ENCODE measurements at places on chromosomes 2 and 18.
A peak's percentile ranks its signal among the peaks of the same experiment; 100 is the strongest.

- DNase-seq, result no peak
These were observed 79.4 kb upstream of the TCF7L1 start for GRCh38 chr2:85053802-85054201.

GRCh38 chr2:14903709-14904374 lies 271.3 kb downstream of the LRATD1 start:
- peak; percentile 90 for DNase-seq

DNA sequence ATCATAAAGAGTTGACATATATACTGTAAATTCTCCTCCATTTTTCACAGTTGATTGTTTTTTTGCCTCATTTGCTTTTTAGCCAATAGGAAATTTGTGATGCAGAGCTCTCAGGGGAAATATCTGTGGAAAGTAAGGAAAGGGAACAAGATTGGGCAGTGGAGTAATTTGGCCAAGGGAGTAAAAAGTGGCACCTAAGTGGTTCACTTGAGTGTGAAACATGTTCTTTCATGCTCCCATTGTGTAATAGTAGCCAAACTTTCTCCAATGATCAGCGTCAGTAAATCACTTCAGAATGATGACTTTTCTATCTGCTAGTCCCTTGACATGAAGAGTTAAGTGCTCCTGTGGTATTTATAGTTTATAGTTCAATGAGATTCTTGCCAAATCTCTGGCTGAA lies 141.9 kb upstream of the KCNJ3 start:
- DNase-seq, result no peak

DNA sequence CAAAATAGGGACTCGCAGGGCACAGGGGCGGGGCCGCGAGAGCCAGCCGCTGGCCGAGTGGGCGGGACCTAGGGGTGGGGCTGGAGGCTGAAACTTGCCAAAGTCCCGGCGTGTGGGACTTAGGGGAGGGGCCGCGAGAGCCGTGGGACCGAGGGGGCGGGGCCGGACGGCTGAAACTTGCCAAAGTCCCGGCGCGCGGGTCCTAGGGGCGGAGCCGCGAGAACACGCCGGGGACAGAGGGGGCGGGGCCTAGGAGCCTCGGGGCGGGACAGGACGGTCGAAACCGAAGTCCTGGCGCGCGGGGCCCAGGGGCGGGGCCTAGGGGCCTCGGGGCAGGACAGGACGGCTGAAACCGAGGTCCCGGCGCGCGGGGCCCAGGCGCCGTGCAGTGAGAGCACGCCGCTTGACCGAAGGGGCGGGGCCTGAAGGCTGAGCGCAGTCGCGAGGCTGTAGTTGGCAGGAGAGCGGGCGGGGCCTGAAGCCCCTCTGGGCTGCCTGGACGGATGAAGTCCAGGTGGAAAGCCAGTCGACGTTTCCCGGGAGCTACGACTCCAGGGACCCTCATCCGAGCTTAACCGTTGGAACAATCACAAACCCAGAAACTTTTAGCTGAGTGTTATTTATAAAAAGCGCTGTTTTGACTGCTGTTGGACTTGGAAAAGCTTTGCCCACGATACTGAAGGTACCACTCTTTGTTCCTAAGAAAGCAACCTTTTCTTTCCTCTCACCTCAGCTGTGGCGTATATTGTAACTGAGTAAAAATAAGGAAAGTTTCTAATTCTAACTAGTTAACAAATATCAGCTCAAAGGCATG lies 475 bp upstream of the BARD1 start:
- peak; percentile 97 for DNase-seq

DNA sequence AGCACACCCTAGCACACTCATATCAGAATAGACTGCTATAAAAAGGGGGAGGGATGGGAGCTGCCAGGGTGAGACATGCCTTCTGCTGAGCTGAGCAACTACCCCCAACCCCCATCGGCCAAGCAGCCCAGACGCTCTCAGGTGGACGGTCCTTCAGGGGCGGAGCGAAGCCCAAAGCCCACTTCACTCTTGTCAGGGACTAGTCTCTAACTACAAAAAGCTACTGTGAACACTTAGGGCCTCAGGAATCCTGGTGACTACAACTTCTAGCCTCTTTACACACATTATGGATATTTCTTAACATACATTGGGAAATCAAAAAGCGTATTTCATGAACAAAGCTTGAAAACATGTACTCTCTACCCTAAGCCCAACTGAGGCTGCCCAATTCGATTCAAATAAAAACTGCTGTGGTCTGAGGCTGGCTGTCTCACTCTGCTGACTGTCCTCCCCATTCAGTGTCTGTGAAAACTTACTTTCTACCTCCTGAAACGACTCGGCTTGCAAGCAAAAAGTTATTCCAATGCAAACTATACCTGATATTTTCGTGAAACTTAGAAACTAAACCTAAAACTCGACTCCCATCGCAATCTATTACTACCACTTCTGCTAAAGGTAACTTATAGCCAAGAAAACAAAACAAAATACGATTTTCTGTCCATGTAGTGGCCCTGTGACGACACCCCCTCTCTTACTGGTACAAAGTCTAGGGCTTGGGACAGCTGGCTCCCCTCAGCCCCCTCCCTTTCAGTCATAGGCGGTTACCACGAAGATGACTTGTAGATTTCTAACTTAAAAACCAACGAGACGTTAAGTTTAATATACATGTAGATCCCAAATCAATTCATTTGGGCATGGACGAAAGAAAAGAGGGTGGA lies 1.2 kb downstream of the SERTAD2 start:
- no peak for DNase-seq

DNA sequence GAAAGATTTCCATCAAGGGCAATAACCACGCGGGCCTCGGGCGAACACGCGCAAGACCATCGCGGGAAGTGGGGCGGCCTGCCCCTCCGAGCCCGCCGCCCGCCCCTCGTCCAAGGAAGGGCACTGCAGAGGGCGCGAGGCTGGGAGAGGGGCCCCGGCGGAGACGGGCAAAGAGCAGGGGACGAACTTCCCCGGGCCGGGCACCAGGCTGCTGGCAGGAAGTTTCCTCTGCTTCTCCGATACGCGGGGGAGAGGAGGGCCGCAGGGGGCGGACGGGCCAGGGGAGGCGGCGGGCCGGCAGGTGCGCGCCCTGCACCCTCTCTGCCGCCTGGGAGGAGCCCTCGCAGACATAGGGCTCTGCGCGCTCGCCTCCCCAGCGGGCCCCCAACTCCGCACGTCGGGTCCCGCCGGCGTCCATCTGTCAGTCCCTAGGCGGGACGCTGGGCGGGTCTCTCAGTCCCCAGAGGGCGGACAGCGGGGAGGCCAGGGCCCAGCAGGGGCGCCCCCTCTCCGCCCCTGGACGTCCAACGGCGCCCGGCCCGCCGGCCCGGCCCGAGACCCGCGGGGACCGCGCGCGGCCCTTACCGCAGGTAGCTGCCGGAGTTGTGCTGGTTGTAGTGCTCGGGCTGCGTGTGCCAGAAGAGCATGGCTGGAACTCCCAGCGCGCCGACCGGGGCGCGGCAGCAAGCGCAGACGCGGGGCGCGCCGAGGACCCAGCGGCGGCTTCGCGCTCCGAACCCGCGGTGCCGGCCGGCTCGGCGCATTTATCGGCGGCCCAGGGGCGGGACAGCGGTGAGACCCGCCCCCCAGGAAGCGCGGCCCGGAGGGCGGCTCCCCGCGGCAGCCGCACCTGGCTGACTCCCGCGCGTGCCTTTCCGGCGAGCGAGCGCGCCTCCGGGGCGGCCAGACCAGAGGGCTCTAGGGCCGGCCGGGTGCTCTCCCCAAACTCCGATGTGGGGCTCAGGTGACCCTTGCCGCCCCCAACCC lies at the start of gene TFCP2L1:
Gene TFCP2L1, minus strand, starts transcription at position 740 of the 987 bp plus-strand sequence. Its CDS starts 93 bp downstream, at position 647.
- peak; percentile 91 for DNase-seq
